ENCODE measurements at places on chromosomes 2 and 18. TPM values are rescaled to one million over a fixed set of nuclear protein-coding genes. Genes with fewer than 3 reads are reported as not detected.

GRCh38 chr2:238434846-238435751, 8.4 kb downstream of the ASB1 start:
- DNase-seq: no peak

DNA sequence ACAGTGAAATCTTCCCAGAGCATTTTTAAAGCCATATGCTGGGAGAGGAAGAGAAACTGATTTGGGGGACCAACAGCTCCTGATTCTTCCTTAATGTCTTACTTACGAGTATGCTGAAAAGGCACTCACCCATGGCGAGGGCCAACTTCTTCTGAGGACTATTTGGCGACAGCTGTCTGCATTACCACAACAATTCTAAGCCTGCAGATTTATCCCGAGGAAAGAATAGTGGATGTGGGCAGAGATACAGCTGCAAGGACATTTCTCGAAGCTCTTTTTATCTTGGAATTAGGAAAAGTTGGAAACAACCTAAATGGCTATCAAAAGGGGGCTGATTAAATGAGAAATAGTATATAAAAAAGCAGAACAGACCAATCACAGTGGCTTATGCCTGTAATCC, 40.3 kb upstream of the FHL2 start:
- DNase-seq: no peak

Gene TSN
- 43.4 TPM for total RNA-seq

DNA sequence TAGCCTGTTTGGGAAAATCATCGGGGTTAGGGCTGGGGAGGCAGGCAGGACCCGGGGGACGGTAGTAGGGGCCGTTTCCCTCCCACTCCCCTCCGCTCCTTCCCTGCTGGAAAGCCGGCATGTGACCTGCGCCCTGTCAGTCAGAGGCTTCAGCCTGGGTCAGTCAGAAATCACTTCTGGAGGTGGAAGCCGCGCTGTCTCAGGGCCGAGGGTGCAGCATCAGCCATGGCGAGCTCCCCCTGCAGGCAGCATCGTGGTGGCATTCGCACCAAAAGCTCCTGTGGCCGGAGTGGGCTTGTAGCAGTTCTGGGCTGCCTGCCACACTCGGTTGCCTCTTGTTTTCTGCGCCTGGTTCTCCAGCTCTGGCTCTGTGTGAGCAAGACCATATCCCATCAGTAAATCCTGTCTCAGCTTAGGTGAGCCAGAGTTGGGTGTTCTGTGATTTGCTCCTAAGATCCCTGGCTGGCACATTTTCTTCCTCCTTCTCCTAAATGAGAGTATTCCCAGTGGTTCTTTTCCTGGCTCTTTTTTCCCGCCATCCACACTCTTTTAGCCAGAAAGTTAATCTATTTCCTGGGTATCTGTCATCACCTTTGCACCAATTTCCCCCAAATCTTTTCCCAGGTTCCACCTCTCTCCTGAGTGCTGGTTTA, 123.9 kb upstream of the CD302 start:
- peak; percentile 75 for DNase-seq

DNA sequence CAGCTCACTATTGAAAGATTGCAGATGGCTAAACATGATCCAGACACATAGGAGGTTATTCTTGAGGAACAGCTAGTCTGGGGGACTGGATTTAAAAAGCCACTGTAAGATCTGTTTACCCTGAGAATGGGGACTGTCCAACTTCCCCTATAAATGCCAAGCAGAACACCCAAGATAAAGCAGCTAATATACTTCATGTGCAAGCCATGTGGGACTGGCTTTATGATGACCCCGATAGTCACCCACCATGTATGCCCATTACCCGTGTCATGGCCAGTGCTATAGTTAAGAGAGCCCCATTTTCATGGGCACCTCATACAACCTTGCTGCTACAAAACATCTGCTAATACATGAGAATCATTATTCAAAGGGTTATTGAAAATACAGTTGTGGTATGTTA, 16.0 kb downstream of the YPEL5 start:
- DNase-seq: peak; percentile 56

DNA sequence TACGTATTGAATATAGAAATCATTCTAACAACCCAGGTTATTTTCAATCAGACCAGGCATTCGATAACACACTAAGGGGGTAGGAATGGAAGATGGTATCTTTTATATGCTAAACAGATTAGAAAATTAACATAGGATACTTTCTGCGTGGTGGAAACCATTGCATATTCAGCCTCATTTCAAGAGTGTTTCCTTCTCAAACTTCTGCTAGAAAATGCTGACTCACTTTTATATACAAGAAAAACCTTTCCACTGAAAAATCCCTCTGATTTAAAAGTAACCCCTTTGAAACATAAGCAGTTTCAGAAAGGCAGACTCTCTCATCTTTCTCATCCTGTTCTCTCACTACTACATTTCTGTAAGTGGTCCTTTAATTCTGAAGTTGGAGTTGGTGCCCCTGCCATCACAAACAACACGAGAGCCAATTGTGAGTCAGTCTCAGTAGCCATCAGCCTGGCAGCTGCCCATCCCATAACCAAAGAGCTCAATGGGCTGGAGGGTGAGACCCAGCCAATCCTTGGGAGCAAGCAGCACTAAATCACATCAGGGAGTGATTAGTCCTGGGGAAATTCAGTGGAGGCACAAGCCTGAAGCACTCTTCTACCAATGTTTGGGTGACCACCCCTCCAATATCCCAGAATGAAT, 343.1 kb downstream of the CELF4 start:
- no peak for DNase-seq

Gene TMEM37
- not detected for total RNA-seq

Gene NPPC
- total RNA-seq: 0.70 TPM

DNA sequence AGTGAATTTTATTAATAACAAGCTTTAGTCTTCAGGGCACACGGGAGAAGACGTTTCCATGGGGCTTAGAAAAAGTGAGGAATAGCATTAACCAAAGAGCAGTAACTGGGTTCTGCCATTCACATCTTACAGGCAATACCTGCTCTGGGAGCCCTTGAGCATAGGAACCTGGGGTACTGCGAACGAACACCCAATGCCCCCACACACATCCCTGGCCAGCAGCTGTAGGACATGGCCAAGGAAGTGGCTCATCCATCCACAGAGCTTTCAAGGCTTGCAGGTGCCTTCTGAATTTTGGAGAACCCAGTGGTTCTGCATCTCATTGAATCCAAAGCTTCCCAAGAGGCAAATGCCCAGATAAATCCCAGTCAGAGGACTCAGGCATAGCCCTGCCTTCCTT, 152.2 kb downstream of the MYT1L start:
- DNase-seq: no peak

Gene DHRS9
- total RNA-seq: 0.25 TPM

DNA sequence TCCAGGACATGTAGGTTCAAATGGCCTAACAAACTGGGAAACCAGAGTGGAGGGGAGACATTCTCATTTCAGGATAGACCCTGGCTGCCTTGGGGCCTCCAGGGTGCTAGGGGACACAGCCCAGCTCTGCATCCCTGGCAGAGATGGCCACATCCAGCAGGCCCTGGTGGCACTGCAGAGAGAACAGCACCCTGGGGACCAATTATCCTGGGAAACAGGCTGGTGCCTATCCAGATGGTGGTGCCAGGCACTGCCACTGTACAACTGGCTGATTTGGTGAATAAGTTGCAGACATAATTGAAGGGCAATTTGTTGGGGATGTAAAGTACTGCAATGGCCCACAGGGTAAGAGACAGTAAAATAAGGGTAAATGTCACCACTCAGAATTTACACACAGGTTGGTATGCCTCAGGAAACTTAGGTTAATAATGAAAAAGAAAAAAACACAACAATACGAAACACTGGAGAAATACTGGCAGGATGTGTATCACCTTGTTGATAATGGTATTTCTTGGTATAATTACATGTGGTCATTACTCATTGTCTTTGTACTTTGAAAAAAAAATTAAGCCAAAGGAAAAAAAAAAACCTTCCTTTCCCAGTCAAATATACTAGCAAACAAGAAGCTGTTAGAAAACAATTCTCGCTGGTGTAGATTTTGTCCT, 12.8 kb upstream of the SFTPB start:
- DNase-seq: no peak

DNA sequence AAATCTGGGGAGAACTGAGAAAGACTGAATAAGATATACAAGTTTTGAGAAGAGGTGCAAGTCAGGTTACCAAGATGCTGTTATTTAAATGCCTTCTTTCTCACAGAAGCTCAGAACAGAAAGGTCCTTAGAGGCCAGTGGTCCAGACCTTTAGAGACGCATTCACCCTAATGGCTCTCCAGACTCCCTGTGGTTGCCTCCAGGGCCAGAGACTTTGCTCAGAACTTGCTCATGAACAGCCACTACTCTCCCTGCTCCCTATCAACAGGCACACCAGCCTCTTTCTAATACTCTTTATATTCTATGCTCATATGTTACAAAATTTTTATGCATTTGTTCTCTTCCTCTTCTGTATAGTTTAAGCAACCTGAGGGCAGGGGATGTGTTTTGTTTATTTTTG, 349.0 kb upstream of the TNP1 start:
- no peak for DNase-seq

GRCh38 chr2:235594041-235594440, 100.2 kb downstream of the AGAP1 start:
- DNase-seq: peak; percentile 25

DNA sequence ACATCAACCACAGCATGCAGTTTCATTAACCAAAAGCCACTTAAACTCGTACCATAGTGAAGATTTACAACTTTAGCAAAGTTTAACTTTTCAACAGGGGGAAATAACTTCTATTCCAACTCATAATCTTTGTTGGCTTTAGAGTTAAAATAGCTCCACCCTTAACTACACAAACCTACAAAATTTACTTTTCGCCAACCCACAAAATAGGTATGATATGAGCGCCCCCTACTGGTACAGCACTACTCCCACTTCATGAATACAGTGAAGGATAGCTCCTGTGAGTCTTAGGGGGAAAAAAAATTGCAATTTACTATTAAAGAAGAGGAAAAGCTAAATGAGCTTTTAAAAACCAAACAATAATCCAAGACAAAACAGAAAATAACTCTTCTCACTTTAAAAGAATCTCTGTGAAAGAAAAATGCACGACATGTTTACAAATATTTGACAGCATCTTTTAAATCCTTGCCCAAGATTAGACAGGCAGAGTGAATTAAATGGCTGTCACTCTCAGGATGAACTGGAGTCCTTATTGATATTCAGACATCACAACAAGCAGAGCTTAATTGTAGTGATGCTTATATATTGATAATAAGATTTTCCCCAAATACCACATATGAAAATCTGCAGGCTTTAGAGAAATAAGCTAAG, 32.2 kb downstream of the TMEFF2 start:
- peak; percentile 70 for DNase-seq

- DNase-seq: no peak
Measured at GRCh38 chr2:233163486-233164103, 87.9 kb upstream of the ATG16L1 start.

DNA sequence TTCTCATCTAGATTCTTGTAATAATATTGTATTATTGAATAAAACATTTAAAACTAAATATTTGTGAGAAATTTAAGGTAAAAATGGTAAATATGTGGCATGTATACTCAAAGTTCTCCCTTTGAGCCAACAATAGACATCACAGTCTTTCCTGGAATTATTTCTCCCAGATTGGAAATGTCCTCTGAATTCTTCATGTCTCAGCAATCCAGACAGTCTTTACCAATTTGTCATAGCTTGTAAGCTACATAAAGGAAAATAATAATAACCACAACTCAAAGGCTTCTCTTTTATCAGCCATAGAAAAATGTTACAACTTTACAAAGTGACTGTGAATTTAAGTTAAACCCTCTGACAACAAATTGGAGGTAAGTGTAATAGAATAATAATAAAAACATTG, 784.9 kb downstream of the EPHA4 start:
- no peak for DNase-seq

Gene PSMD14
- 27.0 TPM for total RNA-seq

DNA sequence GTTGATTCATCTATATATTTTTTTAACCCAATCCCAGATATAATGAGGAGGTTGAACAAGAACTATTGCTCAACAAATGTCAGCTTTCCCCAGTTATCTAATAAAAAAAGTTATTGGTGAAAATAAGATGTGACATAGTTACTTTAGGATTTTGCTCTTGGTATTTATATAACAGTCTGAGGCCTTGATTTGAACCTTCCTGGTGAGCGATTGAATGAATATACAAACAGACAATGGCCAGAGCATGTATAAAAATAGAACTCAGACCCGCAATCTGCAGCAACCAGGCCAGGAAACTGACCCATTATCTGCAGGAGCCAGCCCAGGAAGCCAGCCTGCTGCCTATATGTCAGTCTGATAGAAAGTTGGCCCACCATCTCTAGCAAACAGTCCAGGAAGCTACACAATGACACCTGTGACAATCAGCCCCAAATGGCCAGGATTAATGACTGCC, 81.6 kb downstream of the HS6ST1 start:
- DNase-seq: no peak

DNA sequence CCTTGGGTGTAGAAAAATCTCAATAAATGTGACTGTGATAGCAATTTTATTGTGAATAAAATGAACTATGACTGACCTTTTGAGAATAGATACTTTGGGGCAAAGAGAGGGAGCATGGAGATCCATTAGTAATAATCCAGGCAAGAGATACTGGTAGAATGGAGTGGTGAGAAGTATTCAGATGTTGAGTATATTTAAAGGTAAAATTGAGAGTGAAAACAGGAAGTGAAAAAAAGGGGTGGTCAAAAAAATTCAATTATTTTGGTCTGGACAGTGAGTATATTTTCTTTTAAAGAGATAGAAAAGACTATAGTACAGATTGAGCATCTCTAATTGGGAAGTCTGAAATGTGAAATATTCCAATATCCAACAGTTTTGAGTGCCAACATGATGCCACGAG, 1515.6 kb upstream of the NXPH2 start:
- DNase-seq: no peak

DNA sequence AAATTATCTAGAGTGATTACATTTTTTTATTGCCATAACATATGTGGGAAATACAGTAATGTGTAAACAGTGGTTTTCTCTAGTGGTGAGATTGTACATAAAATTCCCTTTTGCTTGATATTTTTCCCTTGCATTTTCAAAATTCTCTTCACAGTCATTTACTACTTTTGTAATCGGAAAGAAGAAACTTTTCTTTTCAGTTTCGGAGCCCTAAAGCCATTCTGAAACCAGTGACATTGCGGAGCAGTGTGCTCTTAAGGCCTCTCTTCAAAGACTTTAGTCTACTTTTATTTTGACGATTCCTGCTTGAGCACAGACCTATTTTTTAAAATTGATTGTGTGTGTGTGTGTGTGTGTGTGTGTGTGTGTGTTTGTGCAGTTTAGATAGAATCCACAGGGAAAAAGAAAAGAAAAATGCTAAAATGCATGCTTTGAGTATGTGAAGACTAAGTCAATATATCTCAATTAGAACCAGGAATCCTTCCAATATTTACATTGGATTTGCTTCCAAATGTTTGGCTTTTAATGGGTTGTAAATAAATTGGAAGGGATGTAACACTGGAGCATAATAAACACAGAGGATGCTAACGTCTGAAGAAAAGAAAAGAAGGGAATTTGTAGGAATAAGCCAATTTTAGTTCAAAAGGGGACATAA, 357.4 kb downstream of the RND3 start:
- no peak for DNase-seq

- DNase-seq: no peak
Measured at GRCh38 chr2:233210843-233211547, 40.5 kb upstream of the ATG16L1 start.

Gene C2orf78
- not detected for total RNA-seq

- no peak for DNase-seq
Measured at GRCh38 chr18:78975699-78976335, 3.8 kb upstream of the SALL3 start.

Gene NRP2
- total RNA-seq: 6.8 TPM

- peak; percentile 21 for DNase-seq
Measured at GRCh38 chr2:69482471-69482870, 45.2 kb upstream of the NFU1 start.

Gene CD28
- total RNA-seq: 0.10 TPM

Gene INSIG2
- total RNA-seq: 29.5 TPM
